Fibroblast of lung (primary cell): ENCODE measurements at places on chromosomes 7 and 10.

GRCh38 chr7:20541608-20542349, 73.7 kb upstream of the ABCB5 start:
- DNase-seq, result no peak

DNA sequence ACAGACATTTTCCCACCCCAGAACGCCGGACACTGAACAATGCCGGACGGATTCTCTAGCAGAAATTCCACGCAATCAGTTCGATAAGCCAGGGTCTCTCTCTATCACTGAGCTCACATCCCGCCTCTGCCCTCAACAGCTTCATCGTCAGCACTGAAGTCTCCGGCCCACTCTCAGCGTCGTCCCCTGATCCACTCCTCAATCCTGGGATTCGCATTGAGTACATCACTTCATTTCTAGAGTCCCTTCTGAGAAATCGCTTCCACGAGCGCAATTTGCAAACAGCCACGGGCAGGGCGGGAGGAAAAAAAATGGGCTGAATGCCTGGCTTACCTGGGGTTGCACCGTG, 365 bp downstream of the YME1L1 start:
- DNase-seq, result peak; percentile 28

DNA sequence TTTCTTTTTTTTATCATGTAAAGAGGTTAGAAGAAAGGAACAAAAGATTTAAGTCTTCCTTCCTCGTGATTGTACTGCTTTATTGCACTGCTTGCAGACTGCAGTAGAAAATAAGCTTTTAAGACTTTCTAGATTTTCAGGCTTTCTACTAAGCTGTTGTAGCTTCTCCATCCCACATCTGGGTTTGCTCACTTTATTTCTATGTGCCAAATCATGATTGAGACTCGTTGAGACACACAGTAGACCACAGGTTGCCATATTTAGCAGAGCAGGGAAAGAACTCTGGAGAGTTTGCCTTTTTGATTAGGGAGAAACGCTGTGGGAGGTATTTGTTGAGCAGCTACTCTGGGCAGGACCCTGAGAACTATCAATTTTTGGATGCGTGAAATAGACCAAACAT, 89.2 kb upstream of the BTBD16 start:
- DNase-seq, result peak; percentile 27

- DNase-seq, result peak; percentile 53
Observed at GRCh38 chr10:102229810-102230263, 3.7 kb downstream of the ELOVL3 start.

- no peak for DNase-seq
Observed at GRCh38 chr10:127012071-127012768, 107.0 kb downstream of the DOCK1 start.

DNA sequence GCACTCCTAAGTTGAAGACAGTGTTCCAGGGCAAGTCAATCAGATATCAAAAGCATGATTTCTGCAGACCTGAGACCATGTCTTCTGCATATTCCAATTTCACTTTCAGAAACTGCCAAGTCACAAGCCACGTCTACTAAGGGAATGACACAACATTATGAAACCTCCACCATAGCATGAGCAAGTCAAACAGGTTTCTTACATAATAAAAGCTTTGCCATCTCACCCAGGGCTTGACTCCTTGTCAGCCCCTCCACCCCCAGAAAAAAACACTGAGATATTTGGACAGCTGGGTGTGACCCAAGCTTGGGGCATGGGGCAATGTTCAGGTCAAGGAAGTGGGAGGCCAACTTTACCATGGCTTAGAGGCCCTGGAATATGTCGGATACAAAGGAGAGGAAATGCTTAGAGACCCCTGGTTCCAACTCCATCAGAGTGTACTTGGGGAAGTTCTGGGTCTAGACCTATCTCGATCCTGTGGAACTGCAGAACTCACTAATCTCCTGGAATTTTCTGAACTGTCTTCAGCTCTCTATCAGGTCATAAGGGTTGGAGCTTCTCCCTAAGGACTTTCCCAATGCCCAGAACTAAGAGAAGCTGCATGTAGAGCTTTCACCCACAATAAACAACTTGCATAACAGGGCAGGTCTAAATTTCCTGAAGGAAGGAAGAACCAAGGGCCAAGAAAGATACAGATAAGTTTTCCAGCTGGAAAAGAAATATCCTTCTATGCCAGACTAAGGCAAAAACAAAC, 80.6 kb upstream of the NAMPT start:
- no peak for DNase-seq

DNA sequence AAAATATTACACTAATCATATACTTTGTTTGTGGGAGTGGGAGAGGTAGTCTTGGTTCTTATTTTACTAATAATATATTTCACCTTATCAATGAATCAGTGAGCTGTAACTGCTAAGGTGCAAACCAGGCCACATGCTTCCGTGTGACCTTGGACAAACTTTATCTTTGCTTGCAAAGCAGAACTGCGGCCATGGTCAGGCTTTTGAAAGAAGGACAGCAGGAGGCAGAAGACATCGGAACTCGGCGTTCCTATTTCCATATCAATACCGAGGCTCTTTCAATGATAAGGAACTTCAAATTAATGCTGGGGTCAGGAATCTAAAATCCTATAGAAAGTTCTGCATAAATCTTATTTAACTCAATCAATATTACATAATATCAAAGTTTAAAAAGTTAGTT, 491.9 kb upstream of the PFKP start:
- DNase-seq, result no peak

GRCh38 chr7:8325067-8325466, 63.1 kb upstream of the ICA1 start:
- no peak for DNase-seq

DNA sequence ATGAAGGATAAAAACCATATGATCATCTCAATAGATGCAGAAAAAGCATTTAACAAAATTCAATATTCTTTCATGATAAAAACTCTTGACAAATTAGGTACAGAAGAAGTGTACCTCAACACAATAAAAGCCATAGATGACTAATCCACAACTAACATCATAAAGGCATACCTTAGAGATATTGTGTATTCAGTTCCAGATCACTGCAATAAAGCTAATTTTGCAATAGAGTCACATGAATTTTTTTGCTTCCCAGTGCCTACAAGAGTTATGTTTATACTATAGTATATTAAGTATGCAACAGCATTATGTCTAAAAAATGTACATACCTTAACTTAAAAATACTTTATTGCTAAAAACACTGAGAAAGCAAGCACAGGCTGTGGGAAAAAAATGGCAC, 18.9 kb upstream of the RNF32 start:
- DNase-seq, result no peak

GRCh38 chr10:87844837-87845623, 18.3 kb downstream of the KLLN start:
- peak; percentile 77 for DNase-seq

DNA sequence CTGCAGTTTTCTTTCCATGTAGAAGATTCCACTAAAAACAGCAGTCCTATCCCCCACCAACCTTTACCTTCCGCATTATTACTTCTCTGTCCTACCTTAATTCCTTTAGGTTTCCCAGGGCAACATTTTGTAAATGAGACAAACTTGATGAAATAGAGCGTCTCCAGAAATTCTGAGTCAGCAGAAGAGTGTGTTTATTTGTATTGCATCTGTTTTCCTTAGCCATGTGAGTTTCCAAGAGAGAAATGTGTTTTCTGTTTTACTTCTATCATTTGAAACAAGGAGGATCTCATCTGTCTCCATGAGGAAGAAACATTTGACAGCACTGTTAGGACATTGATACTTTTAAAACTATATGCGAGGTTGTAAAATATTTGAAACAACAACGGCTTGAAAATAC, 244.2 kb upstream of the PLXDC2 start:
- DNase-seq, result no peak

GRCh38 chr7:92528958-92529264, 316 bp downstream of the RBM48 start:
- no peak for DNase-seq

DNA sequence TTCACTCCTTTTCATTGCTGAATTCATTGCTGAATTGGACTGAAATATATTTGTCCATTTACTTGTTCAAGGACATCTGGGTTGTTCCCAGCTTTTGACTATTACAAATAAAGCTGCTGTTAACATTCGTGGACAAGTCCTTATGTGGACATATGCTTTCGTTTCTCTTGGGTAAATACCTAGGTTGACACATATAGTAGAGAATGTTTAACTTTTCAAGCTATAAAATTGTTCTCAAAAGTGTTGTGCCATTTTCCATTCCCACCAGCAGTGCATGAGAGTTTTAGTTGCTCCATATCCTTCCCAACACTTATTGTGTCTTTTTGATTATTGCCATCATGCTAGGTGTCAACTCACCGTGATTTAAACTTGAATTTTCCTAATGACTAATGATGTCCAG, 17.5 kb upstream of the CPVL start:
- DNase-seq, result no peak

DNA sequence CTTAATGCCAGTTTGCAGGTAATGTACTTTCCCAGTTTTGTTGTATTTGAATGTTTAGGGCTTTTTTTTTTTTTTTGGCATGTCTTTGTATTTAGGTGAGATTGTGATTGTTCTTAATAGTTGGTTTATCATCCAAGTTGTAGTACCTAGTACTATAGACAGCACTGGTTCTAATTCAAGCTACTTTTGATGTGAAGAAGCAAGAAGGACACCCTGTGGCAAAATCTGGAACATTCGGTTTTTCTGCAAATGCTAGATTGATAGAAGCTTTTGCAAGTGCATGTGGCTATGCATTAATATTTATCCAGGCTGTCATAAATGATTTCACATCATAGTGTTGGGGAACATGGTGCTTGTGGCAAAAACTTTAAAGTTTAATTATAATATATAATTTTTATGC, 248.9 kb downstream of the FOXP2 start:
- DNase-seq, result peak; percentile 69

DNA sequence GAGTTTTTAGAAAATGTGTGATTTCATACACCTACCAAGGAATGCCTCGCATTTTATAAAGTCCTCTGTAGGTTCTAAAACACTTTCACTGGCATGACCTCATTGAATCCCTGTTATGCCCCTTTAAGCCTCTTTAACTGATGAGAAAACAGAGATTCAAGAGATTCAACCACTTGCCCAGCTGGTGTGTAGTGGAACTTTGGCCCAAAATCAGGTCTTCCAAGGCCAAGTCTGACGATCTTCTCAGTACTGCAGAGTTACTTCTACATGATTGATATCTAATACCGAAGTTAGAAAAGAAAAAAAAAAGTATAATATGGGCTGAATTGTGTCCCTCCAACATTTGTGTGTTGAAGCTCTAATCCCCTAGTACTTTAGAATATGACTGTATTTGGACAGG, 202.0 kb downstream of the WDR11 start:
- no peak for DNase-seq

DNA sequence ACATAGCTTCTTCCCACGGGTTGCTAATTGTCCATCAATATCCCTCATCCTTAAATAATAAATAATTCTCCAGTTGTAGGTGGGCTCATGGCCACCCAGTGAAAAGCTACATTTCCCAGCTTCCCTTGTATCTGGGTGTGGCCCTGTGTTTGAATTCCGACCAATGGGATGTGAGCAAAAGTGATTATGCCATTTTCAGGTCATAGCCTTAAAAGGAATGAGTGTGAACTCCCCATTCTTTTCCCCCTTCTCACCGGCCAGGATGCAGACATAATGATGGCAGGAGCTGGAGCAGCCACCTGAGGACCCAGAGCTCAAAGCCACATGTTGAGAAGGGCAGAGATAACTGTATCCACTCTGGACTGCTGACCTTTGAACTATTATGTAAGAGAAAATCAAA, 30.3 kb upstream of the CALU start:
- no peak for DNase-seq

DNA sequence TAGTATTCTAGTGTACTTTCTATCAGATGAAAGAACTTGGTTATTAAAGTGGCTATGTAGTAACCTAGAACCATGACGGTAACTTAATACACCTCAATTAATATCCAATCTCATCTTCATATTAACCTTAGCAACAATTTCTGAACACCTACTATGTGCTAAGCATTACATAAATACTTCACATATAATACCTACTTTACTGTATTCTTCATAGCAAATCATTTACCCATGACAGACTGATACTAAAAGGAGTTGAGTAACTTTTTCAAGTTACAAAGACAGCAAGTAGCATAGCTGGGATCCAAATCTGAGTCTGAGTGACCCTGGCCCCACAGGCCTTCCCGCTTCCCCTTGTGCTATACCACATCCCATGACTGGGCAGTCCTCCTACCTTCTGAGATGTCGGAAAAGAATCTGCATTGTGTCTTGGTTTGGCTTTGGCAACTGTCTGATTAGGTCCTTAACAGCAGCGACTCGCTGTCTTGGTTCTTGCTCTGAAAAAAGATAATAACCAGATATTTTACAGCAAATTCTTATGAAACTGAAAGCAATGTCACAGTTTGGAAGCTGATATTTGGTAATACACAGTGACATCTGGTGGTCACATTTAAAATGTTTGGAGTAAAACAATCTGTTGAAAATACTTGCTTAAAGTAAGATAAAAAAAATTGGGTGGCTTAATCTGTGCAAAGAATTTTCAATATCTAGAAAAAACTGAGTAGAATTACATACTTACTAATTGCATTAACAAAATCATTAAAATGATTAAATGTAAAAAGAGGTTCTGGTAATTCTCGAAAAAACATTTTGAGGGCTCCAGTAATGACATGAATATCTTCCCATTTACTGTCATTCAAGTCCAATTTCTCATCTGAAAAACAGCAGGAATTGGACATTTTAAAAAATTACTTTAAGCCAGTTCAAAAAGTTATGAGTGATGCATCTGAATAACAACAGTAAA, 120.1 kb downstream of the ARHGAP12 start:
- peak; percentile 89 for DNase-seq

- DNase-seq, result no peak
Observed at GRCh38 chr10:11479300-11479699, 132.2 kb downstream of the USP6NL start.

- peak; percentile 34 for DNase-seq
Observed at GRCh38 chr7:38465956-38466355, 165.2 kb downstream of the AMPH start.

- peak; percentile 91 for DNase-seq
Observed at GRCh38 chr10:33453081-33454025, 118.9 kb upstream of the NRP1 start.

- DNase-seq, result no peak
Observed at GRCh38 chr7:117091721-117092120, 138.4 kb downstream of the ST7 start.
